Motor neuron (in vitro differentiated cells): ENCODE measurements at places on chromosomes 6 and 20.

DNA sequence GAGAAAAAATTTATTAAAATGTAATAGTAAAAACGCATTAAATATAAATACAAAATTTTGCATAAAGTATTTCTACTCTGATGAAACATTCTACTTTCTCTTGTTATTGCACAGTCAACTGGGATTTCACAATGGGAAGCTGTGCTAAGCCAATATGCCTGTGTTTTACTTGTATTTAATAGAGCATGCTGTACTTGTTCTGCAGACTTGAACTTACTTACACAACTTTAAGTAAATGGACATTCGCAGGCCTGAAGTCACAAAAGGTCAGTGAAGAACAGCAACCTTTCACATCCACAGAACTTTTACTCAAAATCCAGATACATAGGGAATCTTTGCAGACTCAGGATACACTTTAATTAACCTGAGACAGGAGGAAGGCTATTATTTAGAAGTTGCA lies 409.5 kb downstream of the BTBD3 start:
- ATAC-seq, result no peak

GRCh38 chr6:124956018-124956417 lies 6.2 kb upstream of the RNF217 start:
- ATAC-seq, result no peak

- ATAC-seq, result no peak
These were observed 80.1 kb upstream of the ARMC2 start for GRCh38 chr6:108768166-108768555.

DNA sequence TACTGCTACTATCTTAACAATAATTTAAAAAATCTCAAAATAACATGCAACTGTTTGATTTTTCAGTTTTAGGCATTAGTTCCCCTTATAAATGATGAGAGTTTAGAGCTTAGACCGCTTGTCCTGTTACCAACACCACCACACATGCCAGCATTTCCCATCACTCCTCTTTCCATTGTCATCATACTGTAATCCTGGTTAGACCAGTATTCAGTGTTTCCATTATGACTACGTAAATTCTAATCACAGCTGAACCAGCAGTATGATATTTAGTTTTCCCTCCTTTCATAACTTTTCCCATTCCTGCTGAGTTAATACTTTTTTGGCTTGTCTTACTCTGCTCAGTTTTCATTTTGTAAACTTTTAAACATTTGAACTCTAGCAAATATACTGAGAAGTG lies 12.2 kb upstream of the TBC1D20 start:
- ATAC-seq, result no peak

- ATAC-seq, result no peak
These were observed 64.2 kb downstream of the LMBRD1 start for GRCh38 chr6:69732640-69733039.

- ATAC-seq, result no peak
These were observed 157.9 kb upstream of the STXBP5 start for GRCh38 chr6:147046141-147046877.
